Activated CD8-positive, alpha-beta memory T cell treated with anti-CD3 and anti-CD28 coated beads for 1 hour (primary cell): ENCODE measurements at places on chromosomes 3 and 15.
A peak's percentile ranks its signal among the peaks of the same experiment; 100 is the strongest.

DNA sequence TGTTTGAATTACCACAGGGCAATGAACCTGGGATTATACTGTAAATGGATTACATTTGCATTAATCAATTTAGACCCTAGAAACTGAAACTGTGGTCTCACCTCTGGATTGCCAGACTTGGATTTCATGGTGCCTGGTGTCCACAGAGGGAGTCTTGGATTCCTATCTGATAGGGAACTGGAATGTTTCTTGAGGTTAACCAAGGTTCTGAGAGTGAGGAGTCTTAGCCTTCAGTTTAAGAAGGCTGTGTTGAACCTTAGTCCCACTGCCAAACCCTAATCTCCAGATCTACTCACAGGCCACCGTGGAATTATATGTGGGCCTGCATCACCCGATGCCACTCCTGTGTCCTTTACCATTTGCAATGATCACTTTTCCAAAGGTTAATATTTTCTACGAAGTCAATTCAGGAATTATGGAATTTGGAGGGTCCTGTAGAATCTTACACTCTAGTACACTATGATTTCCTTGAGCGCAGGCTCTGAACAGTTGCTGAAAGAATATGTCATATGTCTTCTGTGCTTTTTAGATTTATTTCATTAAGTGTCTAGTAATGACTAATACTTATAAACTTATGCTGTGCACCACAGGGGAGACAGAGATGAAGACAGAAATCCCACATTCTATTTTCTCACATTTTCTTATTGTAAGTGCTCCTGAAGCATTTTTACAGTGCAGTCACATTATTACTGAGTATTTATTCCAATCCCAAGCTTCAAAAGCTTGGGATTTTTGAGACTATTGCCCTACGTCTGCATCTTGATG is 87.9 kb downstream of the EFL1 start:
- DNase-seq = no peak

- no peak for DNase-seq
Observed at GRCh38 chr3:159208050-159208449, 406.2 kb downstream of the MFSD1 start.

DNA sequence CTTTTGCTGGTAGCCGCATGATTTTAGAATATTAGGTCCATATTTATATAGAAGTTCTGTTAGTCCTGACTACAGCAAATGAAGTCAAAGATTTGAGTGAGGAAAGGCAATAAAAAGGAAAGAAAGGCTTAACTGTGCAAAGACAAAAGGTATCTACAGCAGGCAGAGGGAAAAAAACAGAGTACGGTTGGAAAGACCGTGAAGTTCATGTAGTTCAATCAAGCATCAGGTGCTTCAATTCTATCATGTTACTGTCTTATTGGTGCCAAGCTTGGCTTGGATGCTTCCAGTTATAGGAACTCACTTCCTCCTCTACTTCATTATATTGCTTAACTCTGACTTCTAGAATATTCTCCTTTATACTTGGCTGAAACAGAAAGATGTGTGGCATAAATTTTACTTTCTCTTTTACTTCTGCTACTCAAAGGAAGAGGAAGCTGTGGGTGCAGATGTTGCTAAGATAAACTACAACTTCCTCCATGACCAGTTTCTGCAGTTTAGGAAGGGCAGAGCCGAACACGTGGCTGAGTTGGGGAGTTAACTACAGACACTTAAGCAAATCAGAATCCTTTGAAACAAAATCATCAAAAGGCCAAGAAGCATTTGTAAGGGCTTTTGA is 72.6 kb upstream of the ZBED2 start:
- peak; percentile 33 for DNase-seq

GRCh38 chr15:89057506-89058133 is 30.6 kb upstream of the ABHD2 start:
- DNase-seq = peak; percentile 50

DNA sequence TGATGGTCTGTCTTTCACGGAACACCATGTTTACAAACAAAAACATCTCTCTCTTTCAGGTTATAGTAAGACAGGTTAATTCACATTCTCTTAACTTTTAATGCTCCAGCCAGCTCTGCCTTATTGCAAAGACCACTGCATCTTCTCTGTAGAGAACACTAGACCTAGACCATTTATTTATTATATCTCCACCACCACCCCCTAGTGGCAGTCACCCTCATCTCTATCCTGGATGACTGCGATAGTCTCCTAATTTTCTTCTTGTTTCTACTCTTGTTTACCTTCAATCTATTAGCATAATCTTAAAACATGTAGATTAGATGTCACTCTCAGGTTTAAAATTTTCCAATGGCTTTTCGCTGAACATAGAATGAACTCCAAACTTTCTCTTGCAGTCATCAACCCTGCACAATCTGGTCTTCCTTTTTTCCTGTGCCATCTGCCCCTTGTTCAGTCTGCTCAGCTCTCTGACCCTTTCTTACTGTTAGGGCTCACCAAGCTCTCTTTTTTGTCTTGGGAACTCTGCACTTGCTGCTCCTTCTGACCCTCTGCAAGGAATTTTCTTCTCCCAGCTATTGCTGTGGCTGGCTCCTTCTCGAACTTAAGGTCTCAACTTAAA is 155.6 kb downstream of the SQOR start:
- no peak for DNase-seq

- no peak for DNase-seq
Observed at GRCh38 chr3:131353016-131353877, 28.3 kb upstream of the NUDT16 start.

GRCh38 chr3:1172644-1173043 is 79.8 kb downstream of the CNTN6 start:
- DNase-seq = no peak

- DNase-seq = no peak
Observed at GRCh38 chr3:121362035-121362734, 183.6 kb downstream of the POLQ start.

GRCh38 chr15:31609258-31609681 is 282.6 kb downstream of the KLF13 start:
- no peak for DNase-seq

GRCh38 chr3:9130345-9131305 is 118.8 kb downstream of the SRGAP3 start:
- DNase-seq = no peak

DNA sequence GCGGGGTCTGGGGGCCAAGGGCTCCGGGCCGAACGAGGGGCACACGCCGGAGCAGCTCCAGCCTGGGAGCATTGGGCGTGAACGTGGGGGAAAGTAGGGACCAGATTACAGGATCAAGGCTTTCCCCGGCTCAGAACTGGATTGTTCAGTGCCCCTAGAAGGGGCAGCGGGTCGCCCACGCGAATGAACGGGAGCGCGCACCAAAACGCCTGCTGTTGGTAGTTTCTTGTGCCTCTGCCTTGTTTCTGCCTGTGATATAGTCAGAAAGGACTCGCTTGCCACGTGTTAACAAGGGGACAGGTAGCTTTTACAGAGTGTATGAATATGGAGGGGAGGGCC is 1.1 kb downstream of the CASR start:
- no peak for DNase-seq

- DNase-seq = no peak
Observed at GRCh38 chr15:39394496-39394895, 186.4 kb upstream of the THBS1 start.

DNA sequence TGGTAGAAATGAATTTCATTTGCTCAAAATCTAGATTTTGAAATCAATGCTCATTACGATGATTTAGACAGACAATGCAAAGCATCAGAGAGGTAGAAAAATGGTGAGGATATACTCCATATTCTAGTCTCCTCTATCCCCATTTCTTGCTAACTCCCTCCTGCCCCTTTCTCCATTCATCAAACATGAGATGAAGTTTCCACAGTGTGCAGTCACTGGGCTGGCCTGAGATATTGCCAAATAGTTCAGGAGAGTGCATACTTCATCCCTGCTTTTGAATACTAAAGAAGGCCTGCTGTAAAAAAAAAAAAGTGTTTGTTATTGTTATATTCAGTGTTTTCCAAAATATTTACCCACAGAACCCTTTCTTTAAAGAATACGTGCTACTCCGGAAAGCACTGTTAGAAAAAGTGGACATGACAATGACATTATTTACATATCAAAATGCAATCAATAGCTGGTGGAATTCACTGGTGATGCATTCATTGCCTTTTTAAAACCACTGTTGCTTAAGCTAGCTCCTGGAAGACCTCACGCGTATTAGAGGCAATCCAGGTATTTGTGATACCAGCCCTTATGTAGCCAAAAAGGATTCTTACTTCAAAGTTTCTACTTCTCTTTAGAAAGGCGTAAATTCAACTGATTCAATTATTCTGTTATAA is 247.6 kb upstream of the SOX2 start:
- no peak for DNase-seq

- no peak for DNase-seq
Observed at GRCh38 chr3:9778143-9779074, 8.7 kb upstream of the CAMK1 start.

DNA sequence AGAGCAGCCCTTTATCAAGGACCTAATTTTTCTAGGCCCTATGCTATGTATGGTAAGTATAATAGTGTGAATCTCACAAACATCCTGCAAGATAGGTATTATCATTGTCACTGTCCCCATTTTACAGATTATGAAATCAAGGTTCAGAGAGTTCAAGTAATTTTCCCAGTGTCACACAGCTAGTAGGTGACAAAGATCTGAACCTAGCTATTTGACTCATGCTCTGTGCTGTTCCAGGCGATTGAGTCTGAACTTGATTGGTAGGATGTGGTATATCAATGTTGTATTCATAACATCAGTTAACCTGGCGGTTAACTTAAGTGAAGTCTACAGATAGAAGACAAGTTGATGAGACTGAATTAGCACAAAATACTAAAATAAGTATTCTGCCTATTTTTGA is 229.9 kb downstream of the CHST2 start:
- no peak for DNase-seq

- DNase-seq = no peak
Observed at GRCh38 chr15:62845241-62846126, 197.1 kb upstream of the TPM1 start.

DNA sequence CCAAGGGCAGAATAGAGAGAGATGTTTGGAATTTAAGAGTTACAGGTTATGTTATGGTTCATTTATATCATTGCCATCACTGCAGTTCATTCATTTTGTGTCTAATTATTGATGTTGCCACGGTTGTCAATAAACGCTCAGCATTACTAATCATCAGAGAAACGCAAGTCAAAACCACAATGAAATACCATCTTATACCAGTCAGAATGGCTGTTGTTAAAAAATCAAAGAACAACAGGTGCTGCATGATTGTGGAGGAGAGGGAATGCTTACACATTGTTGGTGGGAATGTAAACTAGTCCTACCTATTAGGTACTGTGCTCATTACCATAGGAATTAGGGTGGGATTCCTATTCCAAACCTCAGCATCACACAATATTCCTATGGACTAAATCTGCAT is 350.5 kb downstream of the TIGIT start:
- no peak for DNase-seq

DNA sequence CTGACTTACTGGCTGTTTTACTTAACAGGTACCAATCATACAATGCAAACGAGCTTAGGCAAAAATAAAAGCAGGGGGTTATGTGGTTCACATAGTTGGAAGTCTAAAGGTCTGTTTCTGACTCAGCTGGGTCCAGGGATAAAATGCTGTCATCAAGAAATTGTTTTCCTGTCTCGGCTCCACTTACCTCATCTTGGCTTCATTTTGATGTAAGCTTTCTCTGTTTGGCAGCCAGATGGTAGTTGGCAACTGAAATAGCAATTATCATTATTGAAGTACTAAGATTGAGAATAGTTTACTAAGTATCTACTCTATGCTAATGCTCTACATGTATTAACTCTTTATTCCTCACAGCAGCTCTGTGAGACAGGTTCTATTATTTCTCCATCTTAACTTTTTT is 36.8 kb upstream of the CNTN3 start:
- no peak for DNase-seq

DNA sequence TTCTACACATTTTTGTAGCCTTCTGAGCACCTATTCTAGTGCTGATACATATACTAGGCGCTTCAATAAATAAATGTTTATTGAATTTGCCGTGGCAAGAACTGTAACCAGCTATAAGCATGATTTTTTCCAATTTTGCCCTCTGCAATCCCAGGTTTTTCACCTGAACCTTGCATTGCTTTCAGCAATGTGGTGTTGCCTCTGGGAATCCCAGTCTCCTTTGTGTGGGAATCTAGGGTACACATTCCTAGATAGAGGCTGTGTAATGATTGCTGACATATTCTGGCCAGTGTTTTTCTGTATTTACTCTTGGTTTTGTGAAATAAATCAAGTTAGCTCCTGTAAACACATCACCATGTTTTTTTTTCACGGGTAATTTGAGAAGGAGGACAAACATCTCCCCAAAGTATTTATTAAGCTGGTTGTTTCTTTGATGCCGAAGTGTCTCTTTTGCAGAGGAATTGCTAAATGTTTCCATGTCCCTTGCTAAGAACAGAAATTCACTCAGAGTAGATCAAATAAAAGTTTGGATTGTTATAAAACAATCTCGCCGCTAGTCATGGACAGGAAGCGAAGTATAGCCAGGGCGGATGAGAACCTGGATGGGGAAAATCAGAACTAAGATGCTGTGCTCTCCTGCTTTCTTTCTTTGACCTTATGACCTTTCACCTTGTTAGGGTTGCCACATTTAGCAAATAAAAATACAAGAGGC is 1.2 kb downstream of the CFAP91 start:
- no peak for DNase-seq

- DNase-seq = no peak
Observed at GRCh38 chr3:127256733-127257271, 31.0 kb downstream of the PRR20G start.

DNA sequence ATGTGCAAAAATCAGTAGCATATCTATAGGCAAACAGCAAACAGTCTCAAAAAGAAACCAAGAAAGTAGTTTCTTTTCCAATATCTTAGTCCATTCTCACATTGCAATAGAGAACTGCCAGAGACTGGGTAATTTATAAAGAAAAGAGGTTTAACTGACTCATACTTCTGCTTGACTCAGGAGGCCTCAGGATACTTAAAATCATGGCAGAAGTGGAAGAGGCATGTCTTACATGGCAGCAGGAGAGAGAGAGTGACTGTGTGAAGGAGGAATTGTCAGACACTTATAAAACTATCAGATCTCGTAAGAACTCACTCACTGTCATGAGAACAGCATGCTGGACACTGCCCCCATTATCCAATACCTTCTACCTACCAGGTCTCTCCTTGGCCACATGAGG is 327.9 kb upstream of the EPHA3 start:
- DNase-seq = no peak

DNA sequence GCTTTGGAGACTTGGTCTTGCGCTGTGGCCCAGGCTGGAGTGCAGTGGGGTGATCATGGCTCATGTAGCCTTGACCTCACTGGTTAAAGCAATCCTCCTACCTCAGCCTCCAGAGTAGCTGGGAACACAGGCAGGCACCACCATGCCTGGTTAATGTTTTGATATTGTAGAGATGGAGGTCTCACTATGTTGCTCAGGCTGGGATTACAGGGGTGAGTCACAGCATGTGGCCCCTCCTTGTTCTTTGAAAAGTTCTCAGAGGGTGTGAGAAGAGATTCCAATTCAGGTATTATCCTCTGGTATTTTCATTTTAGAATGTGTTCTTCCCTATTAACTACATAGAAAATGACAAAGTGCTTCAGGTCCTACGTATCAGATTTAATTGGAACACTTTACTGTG is 51.9 kb upstream of the RPL32 start:
- no peak for DNase-seq

DNA sequence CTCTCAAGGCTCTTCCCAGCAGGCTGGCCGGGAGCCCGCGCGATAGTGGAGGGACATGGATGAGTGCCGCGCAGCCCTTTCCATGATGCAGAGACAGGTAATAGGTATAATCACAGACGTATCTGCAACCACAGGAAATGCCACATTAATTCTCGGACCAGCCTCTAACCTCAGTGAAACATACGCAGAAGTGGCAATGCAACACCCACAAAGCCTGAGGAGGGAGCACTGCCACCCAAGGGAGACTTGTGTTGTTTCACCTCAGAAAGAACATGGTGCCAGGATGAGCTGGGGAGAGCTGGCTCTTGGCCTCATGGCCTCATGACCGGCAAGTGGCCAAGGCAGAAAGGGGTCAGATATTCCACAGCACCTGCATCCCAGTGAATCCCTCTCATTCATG is 39.0 kb downstream of the PGPEP1L start:
- DNase-seq = no peak
